ENCODE measurements at places on chromosomes 12 and 14.

- DNase-seq: no peak
These were observed 99.2 kb downstream of the PPM1A start for GRCh38 chr14:60348211-60348610.

GRCh38 chr14:74941676-74942097, 13.7 kb downstream of the PGF start:
- DNase-seq: peak; percentile 47

DNA sequence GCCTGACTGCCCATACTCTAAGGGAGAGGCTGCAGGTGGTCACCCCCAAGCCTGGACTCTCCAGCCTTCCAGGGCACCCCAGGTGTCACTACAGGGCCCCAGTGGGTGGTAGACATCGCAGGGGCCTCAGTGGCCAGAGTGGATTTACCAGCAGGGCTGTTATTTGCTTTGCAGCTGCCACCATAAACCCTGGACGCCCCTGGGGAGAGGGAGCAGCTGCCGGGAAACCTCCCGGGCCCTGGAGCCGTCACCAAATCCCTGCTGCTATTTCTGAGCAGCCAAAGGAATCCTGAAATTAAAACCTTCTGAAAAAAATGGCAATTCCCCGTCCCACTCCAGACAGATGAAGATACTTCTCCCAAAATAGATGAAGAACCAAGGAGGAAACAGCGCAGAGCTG, 13.9 kb downstream of the TMEM119 start:
- DNase-seq: peak; percentile 21

DNA sequence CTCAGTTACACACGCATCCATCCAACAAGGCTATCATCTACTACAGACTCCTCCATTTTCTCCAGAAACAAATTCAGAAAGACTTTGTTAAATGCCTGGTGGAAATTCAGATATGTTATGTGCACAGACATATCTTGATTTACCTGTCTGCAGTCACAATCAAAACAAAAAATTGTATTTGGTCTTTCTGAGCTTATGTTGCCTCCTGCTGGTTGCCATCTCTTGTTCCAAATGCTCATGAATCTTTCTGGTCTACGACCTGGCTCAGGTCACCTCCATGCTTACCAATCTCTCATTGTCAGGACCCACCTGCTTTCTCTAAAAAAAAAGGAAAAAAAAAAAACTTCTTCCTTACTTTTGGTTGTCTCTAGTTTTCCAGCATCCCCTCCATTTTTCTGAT, 169.2 kb upstream of the PLXNC1 start:
- peak; percentile 41 for DNase-seq

DNA sequence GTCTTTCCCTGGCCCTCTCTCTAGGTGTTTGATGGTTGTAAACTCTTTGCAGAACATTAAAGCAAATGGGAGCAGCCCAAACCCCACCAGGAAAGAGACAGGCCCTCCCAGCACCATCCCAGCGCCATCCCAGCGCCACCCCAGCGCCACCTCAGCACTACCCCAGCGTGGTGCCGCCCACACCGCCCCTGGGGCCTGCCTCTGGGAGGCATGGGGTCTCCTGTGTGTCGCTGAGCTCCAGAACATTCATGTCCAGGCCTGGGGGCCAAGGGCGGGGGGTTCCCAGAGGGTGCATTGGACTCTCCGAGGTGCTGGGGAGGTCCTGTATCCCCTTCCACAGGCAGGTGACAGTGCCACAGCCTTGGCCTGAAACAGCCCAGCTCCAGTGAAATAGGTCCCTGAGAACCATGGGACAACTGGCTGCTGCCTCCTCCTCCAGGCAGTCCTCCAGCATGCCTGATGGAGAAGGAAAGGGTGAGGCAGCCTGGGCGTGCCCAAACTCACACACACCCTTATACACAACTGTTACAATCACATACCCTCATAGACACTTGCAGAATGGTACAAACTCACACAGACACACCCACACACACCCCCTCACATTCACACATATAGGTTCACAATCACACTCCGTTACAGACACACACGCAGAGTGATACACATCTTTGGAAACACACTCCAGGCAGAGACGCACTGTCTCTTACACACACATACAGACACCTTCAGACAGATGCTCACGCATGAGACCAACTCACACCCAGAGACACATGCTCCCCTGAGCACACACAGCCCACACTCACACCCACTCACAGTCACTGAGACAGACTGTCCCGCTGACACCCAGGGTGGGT, 44.4 kb upstream of the NCOR2 start:
- DNase-seq: no peak

DNA sequence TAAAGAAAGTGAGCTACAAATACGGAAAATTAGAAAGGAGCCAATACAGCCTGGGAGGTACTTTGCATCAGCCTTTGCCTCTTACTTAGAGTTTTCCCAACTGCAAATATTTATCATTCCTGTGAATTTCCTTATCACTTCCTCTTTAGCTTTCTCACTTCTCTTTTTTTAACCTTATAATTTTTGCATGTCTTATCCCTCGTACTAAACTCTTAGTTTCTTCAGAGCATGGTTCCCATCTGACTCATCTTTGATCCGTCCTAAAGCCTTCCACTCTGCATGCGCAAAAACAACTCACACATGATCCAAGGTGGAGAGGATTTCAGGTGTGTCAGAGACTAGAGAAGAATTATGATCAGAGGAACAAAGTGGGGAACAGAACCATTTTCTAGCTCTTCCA, 9.6 kb upstream of the SNAPC1 start:
- DNase-seq: peak; percentile 57

- no peak for DNase-seq
These were observed 46.8 kb downstream of the TMEM30B start for GRCh38 chr14:61234215-61234916.

DNA sequence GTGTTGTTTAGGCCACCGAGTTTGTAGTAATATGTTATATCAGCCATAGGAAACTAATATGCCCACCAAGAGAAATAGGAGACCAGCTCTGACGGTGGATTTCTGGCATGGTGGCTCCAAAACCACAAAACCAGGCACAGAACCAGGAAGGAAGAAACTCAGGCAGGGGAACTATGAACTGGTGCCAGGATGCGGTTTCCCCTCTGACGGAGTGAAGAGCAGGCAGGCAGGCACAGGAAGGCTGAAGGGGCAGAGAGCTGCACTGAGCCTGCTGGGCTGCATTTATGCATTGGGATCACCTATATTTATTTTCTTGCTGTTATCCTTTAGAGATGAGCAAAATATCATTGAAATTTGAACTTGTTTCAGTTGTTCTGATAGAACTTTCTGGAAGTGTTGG, 479.4 kb downstream of the VRK1 start:
- no peak for DNase-seq

- DNase-seq: peak; percentile 17
These were observed 369.6 kb downstream of the DUSP6 start for GRCh38 chr12:88982694-88983093.

DNA sequence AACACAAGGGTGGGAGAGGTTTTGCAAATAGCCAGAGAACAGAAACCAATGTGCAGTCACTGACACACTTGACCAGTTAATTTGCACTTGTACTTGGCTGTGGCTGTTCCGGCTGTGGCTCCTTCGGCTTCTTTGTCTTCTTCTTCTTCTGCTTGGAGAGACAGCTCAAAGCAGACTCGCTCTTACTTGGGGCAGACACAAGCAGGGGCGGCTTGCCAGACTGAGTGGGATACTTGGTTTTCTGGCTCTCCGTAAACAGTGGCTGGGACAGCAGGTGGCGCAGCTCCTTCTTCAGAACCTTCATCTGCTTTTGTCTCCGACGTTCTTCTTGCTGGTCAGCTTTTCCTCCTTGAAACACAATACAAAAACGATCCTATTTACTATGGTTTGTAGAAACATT, 25.0 kb downstream of the OTUB2 start:
- DNase-seq: peak; percentile 36

DNA sequence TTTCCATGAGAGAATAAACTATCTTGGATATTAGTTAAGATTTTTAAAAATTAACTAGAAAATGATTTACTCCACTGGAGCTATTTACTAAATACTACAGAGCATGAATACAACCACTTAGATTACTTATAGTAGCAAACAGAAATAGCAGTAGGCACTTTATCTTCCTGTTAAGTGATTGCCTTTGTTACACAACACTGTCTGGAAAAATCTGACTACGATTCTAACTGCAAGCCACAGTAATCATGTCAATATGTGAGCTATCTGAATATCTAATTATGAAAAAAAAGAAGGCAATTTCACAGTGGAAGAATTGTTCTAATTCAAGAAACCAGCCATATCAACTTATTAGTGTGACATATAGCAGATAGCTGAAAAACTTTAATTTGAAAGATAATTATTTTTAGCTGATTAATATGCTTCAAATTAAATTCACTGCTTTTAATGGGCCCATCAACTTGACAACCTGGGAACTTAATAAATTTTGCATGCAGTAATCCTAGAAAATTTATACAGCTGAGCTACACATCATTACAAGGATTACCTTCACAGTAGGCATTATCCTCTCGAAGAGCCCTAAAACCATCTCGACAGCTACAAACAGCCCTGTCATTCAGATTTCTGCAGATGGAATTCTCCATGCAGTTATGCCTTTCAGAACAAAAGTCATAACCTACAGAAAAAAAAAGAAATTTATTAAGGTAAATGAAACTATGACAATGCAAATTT, 172.8 kb downstream of the NELL2 start:
- DNase-seq: no peak

- DNase-seq: peak; percentile 45
These were observed 274.9 kb downstream of the PAWR start for GRCh38 chr12:79415746-79416435.

- DNase-seq: no peak
These were observed 366.1 kb downstream of the PCNX1 start for GRCh38 chr14:71273366-71273765.

- DNase-seq: no peak
These were observed 59.4 kb downstream of the MYRFL start for GRCh38 chr12:69884386-69884785.

- no peak for DNase-seq
These were observed 19.7 kb upstream of the FAM222A start for GRCh38 chr12:109693653-109694600.

All from fibroblast of villous mesenchyme (primary cell).